AG09309 (cell line): ENCODE measurements at places on chromosomes 2 and 18.

GRCh38 chr2:138324068-138324771, 177.3 kb upstream of the SPOPL start:
- no peak for DNase-seq

DNA sequence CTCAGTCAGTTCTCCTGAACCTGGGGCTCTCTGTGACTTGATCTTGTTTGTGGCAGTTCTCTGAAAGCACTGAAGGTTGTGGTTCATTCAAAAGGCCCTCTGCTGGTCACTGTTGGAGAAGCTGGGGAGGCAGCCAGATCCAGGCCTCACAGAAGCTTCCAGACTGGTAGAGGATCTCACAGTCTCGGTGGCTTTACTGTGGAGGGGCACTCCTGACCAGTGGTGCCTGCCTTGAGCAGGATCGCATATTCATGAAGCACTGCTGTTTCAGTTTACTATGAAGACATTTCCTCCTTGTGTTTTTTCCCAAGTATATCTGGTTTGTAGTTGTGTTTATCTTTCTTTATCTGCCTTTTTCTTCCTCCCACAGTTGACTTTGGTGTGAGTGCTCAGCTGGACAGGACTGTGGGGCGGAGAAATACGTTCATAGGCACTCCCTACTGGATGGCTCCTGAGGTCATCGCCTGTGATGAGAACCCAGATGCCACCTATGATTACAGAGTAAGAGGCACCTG, 133.9 kb downstream of the MAP4K4 start:
- DNase-seq: no peak

GRCh38 chr2:234331566-234331965, 165.3 kb downstream of the ARL4C start:
- DNase-seq: no peak

- peak; percentile 84 for DNase-seq
These were observed 82.9 kb downstream of the DYSF start for GRCh38 chr2:71536226-71536671.

DNA sequence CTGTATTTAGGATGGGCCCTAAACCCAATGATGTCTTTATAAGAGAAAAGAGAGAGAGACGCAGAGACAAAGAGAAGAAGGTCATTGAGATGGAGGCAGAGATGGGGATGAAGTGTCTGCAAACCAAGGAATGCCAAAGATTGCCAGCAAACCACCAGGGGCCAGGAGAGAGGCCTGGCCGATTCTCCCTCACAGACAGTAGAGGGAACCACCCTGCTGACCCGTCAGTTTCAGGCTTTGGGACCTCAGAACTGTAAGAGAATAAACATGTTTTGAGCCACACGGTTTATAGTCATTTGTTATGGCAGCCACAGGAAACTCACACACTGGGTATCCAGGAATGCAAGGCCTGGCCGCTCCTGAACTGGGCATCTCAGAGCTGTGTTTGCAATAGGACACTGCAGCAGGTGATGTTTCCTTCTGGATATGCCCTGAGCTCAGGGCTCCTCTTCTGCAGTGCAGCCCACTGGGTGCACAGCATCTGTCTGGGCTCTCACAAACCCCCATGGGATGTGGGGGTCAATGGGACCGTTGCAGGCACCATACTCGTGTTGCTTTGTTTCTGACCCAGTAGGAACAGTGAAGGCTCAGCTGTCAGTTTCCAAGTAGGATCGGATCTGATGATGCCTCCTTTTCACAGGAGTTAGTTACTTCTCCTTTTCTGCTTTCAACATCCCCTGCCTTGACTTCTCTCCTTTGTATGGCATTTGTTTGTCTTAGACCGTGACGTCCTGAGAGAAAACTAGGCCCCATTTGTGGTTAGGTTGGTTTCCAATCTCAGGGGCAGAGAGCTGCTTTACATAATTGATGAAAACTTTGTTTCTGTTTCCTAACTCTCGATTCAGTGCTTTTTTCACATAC, 20.8 kb downstream of the PTPN18 start:
- no peak for DNase-seq

GRCh38 chr2:122307763-122308162, 552.3 kb downstream of the TSN start:
- no peak for DNase-seq

DNA sequence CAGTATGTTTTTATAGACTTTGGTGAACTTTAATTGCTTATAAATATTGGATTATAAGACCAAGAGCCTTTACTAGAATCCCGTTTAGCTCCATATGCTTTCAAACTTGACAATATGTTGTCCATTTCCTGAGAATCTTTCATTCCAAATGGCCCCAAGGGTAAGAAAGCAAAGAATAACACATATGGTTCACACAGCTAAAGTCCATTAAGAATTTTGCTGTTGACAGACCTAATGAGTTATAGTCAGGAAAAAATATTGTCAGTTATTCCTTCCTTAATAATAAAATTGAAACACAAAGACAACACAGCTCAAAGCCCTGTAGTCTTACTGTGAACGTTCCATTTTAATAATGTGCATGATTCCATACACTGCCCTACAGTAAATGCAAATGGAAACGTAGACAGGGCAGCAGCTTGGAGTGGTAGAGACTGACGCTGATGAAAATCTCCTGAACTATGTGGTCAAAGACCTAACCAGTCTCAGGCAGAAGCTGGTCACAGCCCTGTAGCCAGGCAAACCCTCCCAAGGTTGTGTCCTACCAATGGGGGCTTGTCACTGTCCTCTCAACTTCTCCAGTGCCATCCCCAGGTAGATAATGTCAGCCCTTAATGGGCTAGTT, 49.0 kb upstream of the ATIC start:
- no peak for DNase-seq

- no peak for DNase-seq
These were observed 140.4 kb upstream of the ALPP start for GRCh38 chr2:232238108-232238507.

- no peak for DNase-seq
These were observed 62.7 kb downstream of the MYO3B start for GRCh38 chr2:170240629-170241028.

DNA sequence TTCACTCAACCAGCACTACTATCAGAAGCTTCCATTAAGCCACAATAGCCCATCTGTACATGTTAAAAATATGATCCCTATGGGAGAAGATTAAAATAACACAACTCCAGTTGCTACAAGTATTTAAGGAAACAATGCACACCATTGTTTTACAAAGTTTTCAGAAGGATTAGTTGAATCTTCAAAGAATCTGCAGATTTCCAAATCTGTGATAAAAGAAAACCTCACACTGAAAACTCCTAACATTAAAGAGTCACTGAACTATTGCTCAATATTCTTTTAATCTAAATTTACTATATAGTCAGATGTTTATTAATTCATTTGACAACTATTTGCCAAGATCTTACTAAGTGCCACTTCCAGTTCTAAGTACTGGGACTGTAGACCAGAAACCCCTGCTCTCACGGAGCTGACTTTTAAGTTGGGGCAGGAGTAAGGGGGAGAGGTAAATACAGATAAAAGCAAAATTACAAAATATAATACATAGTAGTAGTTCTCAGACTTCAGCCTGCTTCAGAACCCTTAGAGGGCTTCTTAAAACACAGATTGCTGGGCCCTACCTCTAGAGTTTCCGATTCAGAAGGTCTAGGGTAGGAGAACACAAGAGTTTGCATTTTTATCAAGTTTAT, 94.4 kb downstream of the STK39 start:
- no peak for DNase-seq

GRCh38 chr2:45964906-45965305, 313.4 kb downstream of the PRKCE start:
- no peak for DNase-seq
